Skeletal muscle cell (primary cell): ENCODE measurements at places on chromosomes 11 and 22.

- DNase-seq = no peak
Observed at GRCh38 chr11:57815877-57816276, 54.3 kb downstream of the CTNND1 start.

DNA sequence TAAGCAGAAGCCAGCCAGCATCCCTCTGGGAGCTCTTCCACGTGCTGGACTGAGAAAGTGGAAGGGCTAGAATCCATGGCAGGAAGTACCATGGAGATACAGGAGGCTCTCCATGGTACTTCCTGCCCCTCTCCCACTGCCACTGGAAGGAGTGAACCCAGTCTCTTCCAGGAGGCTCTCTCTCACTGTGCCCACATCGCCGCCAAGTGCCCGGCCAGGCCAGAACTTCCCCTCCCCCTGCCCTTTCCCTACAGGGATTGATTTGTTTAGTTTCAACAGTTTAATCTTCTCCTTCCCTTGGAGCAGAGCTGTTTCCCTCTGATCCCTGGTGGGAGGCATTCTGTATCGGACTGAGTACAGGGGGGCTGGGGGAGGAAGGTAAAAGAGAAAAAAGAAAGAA is 133.6 kb downstream of the DSCAML1 start:
- DNase-seq = no peak

- no peak for DNase-seq
Observed at GRCh38 chr11:115290893-115291292, 213.3 kb downstream of the CADM1 start.

GRCh38 chr22:29156507-29156906 is 49.2 kb upstream of the EMID1 start:
- no peak for DNase-seq

- no peak for DNase-seq
Observed at GRCh38 chr11:88555829-88556202, 218.3 kb upstream of the CTSC start.

- DNase-seq = peak; percentile 23
Observed at GRCh38 chr11:102047305-102047924, at the start of gene CFAP300. Gene CFAP300, plus strand, starts transcription at chr11:102047437. Its CDS starts 34 bp downstream, at chr11:102047471.

GRCh38 chr11:15700456-15700855 is 585.7 kb downstream of the INSC start:
- no peak for DNase-seq

DNA sequence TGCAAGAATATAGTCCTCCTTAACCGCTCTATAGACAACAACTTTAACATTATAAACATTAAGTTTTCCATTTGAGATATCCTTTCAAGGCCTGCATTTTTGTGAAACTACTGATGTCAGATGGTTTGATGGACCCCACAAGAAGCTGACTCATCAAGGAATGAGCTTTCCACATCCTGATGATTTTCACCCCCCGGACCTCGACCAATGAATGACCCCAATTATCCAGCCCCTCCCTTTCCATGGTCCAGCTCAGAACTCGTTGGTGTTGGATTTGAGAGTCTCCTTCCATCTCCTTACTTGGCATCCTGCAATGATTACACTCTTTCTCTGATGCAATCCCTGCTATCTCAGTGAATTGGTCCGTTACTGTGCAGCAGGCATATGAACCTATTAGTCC is 31.8 kb upstream of the GUCY1A2 start:
- no peak for DNase-seq
